A673 (cell line): ENCODE measurements at places on chromosomes 7 and 10. TPM values are rescaled to one million over a fixed set of nuclear protein-coding genes. Genes with fewer than 3 reads are reported as not detected.

DNA sequence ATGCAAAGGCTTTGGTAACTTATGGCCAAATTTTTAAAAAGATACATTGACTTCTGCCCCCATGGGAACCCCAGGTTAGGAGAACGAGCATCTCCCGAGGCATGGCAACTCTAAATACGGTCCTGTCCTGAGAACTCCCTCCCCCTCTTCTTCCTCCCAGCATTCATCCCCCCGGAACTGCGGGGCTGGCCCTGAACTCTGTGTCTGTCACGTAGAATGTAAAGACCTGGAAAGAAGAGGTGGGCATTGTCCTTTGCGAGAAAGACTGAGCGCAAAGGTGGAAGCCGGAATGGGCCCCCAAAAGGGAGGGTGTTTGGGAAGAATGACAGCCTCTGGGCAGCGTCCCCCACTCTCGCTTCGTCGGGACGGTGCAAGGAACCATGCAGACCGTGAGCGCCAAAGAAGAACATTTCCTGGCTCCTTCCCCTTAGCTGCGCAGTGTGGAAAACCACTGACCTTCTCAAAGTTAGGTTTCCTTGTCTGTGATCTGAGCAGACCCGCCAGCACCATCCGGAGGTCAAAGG is 21.0 kb downstream of the SHH start:
- DNase-seq: no peak
- no peak overlapping the region for H3K4me3 ChIP-seq
- H3K4me1 ChIP-seq: no peaks in the 10 kb centered on the region
- H3K27me3 ChIP-seq: no peaks in the 10 kb centered on the region

- H3K36me3 ChIP-seq: no peaks in the 10 kb centered on the region
- no peak for DNase-seq
- H3K27ac ChIP-seq: no peak overlapping the region
- H3K4me1 ChIP-seq: no peaks in the 10 kb centered on the region
These were observed 23.2 kb upstream of the CALN1 start for GRCh38 chr7:72435366-72435765.

DNA sequence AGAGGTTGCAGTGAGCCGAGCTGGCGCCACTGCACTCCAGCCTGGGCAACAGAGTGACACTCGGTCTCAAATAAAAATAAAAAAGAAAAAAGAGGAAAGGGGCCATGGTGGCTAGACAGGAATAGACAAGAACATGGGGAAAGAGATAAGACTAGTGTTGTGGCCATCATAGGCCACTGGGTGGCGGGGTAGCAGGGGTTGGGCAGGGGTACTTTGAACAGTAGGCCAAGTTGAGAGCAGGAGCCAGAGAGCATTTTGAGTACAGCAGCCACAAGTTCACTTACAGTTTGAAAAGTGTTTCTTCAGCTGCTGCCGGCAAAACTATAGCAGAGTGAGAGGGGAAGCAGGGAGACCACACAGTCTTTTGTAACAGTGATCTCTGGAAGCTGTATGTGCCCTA is 656.0 kb downstream of the CNTNAP2 start:
- H3K36me3 ChIP-seq: no peaks in the 10 kb centered on the region
- H3K4me1 ChIP-seq: no peaks in the 10 kb centered on the region
- DNase-seq: peak; percentile 59
- no peak overlapping the region for H3K27ac ChIP-seq
- no peak overlapping the region for H3K4me3 ChIP-seq

DNA sequence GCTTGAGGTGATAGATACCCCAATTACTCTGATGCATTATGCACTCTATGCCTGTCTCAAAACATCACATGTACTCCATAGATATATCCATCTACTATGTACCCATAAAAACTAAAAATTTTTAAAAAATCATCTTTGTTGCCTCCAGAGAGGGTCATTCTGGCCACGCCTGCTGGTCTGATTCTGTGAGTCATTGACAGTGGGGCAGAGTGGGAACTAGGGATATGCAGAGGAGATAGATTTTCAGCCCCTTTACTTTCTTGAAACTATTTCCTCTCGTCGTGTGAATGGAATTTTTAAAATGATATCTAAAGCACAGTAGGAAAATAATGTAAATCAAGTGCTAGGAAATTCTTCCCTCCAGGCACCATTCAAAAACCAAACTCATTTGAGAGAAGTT is 715.0 kb upstream of the NRP1 start:
- H3K27ac ChIP-seq: no peak overlapping the region
- H3K4me3 ChIP-seq: no peak overlapping the region
- DNase-seq: no peak
- no peaks in the 10 kb centered on the region for H3K36me3 ChIP-seq
- H3K4me1 ChIP-seq: no peaks in the 10 kb centered on the region

DNA sequence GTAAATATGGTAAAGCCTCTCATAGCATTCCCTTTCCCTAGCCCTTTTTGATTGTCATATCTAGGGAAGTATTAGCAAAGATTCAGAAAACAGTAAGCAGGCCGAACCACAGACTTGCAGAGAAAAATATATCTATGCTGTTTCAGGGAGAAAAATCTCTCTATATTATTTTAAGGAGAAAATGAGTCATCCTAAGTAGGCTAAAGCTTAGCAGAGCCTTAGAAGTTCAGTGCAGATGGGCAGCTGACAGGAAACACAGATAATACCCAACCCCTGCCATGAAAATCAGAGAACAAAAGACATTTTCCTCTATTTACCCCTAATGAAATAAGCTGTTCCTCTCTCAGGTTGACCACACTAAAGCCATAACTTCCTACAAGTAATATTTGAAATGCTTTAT is 16.5 kb downstream of the C1QL3 start:
- H3K4me1 ChIP-seq: peaks cover 6% of the 10 kb centered on the region
- peak; percentile 70 for DNase-seq
- no peaks in the 10 kb centered on the region for H3K36me3 ChIP-seq
- H3K27me3 ChIP-seq: peaks cover 17% of the 10 kb centered on the region
- H3K27ac ChIP-seq: no peak overlapping the region
- no peak overlapping the region for H3K4me3 ChIP-seq

GRCh38 chr7:78587443-78588044 is 789.0 kb downstream of the PHTF2 start:
- no peaks in the 10 kb centered on the region for H3K36me3 ChIP-seq
- no peaks in the 10 kb centered on the region for H3K4me1 ChIP-seq
- peaks cover 11% of the 10 kb centered on the region for H3K27me3 ChIP-seq
- no peak overlapping the region for H3K4me3 ChIP-seq

- no peak for DNase-seq
- H3K36me3 ChIP-seq: no peaks in the 10 kb centered on the region
- H3K27ac ChIP-seq: no peak overlapping the region
- H3K27me3 ChIP-seq: peaks cover 16% of the 10 kb centered on the region
- H3K4me3 ChIP-seq: no peak overlapping the region
- no peaks in the 10 kb centered on the region for H3K4me1 ChIP-seq
These were observed 232.8 kb downstream of the SKAP2 start for GRCh38 chr7:26631601-26632000.

DNA sequence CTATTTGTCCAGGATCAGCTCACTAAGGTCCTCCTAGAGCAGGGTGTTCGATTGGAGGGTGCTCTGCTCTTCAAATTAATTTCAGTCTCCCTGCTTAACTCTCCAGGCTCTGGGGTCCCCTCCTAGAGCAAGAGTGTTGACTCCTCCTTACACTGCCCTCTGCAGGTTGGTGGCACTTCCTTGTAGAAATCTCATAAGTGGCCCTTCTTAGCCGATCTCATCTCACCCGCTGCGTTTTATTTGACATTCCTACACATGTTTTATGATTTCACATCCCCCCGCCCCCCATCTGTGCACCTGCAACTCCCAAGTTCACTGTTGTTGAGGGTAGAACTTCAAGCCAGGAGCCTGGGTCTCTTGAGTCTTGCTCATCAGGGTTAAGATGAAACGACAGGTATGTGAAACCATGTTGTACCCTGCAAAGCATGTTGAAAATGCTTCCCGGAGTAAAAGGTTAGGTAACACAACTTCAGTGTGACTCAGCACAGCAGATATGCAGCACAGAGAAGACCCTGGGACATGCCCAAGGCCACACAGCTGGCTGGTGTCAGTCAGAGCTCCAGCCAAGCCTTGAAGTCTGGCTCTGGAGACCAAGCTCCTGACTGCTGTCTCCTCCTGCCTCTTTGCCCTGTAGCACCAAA is 171.2 kb downstream of the PRKAG2 start:
- DNase-seq: peak; percentile 75
- H3K4me3 ChIP-seq: no peak overlapping the region
- H3K27ac ChIP-seq: no peak overlapping the region
- H3K27me3 ChIP-seq: no peaks in the 10 kb centered on the region
- H3K36me3 ChIP-seq: no peaks in the 10 kb centered on the region
- H3K4me1 ChIP-seq: peaks cover 4% of the 10 kb centered on the region

DNA sequence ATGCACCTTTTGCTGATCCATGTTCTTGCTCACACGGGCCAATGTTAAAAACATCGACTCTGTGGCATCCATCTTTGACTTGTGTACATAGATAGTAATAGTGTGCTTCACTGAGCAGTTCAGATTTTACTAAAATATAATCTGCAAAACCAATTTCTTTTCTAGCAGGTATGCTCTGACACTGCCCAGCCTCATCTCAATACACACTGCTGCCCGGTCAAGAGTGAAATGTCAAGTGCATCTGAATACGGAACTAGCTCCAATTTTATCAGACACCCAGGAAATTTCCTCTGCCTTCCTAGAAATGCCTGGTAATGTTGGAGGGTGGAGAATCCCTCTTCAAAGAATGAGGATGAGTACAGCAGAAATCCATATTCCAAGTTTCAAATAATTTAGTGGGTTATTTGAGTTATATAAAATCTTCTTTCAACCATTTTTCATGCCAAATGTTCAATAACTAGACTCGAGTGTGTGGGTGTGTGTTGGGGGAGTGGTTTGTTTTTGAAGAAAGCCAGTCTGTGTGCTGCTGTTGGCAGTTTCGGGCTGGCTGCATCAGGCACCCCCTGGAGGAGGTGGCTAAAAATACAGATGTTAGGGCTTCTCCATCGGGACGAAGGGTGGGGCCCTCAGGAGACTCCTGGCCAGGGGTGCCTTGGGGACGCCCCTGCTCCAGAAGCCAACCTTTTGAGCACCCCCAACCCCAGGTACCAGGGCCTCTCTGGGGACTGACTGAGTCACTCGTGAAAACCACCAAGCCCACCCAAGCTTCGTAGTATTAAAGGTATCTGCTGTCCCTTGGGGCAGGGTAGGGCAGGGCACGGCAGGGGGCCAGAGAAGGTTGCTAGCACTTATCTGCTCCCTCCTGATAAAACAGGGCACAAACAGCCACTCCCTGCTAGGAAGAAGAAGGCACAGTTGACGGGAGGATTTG is 15.4 kb downstream of the CTBP2 start:
- H3K4me1 ChIP-seq: peaks cover 49% of the 10 kb centered on the region
- H3K4me3 ChIP-seq: no peak overlapping the region
- H3K36me3 ChIP-seq: no peaks in the 10 kb centered on the region
- peak; percentile 68 for DNase-seq
- no peak overlapping the region for H3K27ac ChIP-seq
- no peaks in the 10 kb centered on the region for H3K27me3 ChIP-seq

- H3K4me3 ChIP-seq: no peak overlapping the region
- no peaks in the 10 kb centered on the region for H3K4me1 ChIP-seq
- no peaks in the 10 kb centered on the region for H3K36me3 ChIP-seq
These were observed 26.1 kb downstream of the KLRG2 start for GRCh38 chr7:139457153-139457946.

- no peak overlapping the region for H3K27ac ChIP-seq
- no peak overlapping the region for H3K4me3 ChIP-seq
- peaks cover 13% of the 10 kb centered on the region for H3K27me3 ChIP-seq
- H3K36me3 ChIP-seq: no peaks in the 10 kb centered on the region
- H3K4me1 ChIP-seq: no peaks in the 10 kb centered on the region
These were observed 116.2 kb downstream of the PARP12 start for GRCh38 chr7:139946533-139946932.

GRCh38 chr10:77308084-77308732 is 329.4 kb downstream of the KCNMA1 start:
- H3K27me3 ChIP-seq: no peaks in the 10 kb centered on the region
- no peak overlapping the region for H3K27ac ChIP-seq
- no peak for DNase-seq
- no peaks in the 10 kb centered on the region for H3K36me3 ChIP-seq
- no peaks in the 10 kb centered on the region for H3K4me1 ChIP-seq
- no peak overlapping the region for H3K4me3 ChIP-seq

GRCh38 chr7:29569648-29570047 is 6.0 kb downstream of the PRR15 start:
- peaks cover 54% of the 10 kb centered on the region for H3K27me3 ChIP-seq
- no peaks in the 10 kb centered on the region for H3K36me3 ChIP-seq
- no peak overlapping the region for H3K4me3 ChIP-seq
- peaks cover 11% of the 10 kb centered on the region for H3K4me1 ChIP-seq
- H3K27ac ChIP-seq: no peak overlapping the region

GRCh38 chr10:101972761-101973160 is 83.2 kb downstream of the ARMH3 start:
- H3K27me3 ChIP-seq: no peaks in the 10 kb centered on the region
- no peak overlapping the region for H3K27ac ChIP-seq
- no peaks in the 10 kb centered on the region for H3K36me3 ChIP-seq
- no peak overlapping the region for H3K4me3 ChIP-seq

GRCh38 chr10:16768702-16769101 is 48.5 kb downstream of the RSU1 start:
- H3K27me3 ChIP-seq: no peaks in the 10 kb centered on the region
- no peaks in the 10 kb centered on the region for H3K36me3 ChIP-seq

GRCh38 chr7:155348806-155349205 is 51.1 kb downstream of the INSIG1 start:
- H3K36me3 ChIP-seq: no peaks in the 10 kb centered on the region
- no peak for DNase-seq
- no peak overlapping the region for H3K4me3 ChIP-seq
- peaks cover 5% of the 10 kb centered on the region for H3K4me1 ChIP-seq
- H3K27me3 ChIP-seq: peaks cover 15% of the 10 kb centered on the region

DNA sequence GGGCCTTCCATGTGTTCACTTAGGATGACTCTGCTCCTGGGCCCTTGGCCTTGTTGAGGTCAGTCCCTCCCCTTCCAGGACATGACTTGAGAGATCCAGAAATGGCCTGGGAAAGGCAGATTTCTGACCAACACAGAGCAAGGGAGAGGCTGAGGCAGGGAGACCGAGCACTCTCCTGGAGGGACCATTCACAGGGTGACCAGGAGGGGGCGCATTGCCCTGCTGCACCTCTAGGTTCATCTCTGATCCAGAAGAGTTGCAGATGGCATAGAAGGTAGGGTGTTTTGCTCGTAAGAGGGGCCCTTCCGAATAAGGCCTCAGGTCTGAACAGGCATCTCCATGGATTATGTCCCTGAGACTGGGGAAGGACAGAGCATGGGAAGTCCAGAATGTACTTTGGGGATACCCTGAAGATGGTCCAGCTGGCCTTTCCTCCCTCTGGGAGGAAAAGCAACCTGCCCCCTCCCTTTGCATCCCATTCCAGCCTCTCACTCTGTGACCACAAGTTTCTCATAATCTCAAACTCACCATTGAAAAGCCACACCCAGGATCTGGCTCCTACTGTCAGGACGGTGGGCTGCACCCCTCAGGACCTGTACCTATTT is 6.6 kb downstream of the DMBT1 start:
- H3K4me3 ChIP-seq: no peak overlapping the region
- H3K27ac ChIP-seq: no peak overlapping the region
- H3K4me1 ChIP-seq: peaks cover 6% of the 10 kb centered on the region
- peaks cover 27% of the 10 kb centered on the region for H3K27me3 ChIP-seq

EGR2 gene
- total RNA-seq: 14.5 and 18.3 TPM in 2 replicates

OPN4 gene
- not detected in 2 replicates for total RNA-seq

ACBD7 gene
- 2.0 and 2.6 TPM in 2 replicates for total RNA-seq

TMEM273 gene
- total RNA-seq: not detected in 2 replicates

SPDYE2 gene
- total RNA-seq: not detected in 2 replicates

ACTL6B gene
- total RNA-seq: 0.31 TPM in 1 of 2 replicates, not detected in the other

TSPAN13 gene
- 157 and 159 TPM in 2 replicates for total RNA-seq

TSPAN15 gene
- 2.1 and 2.5 TPM in 2 replicates for total RNA-seq

DLX6 gene
- total RNA-seq: 17.9 and 19.3 TPM in 2 replicates
